ENCODE measurements at places on chromosomes 4 and X.

DNA sequence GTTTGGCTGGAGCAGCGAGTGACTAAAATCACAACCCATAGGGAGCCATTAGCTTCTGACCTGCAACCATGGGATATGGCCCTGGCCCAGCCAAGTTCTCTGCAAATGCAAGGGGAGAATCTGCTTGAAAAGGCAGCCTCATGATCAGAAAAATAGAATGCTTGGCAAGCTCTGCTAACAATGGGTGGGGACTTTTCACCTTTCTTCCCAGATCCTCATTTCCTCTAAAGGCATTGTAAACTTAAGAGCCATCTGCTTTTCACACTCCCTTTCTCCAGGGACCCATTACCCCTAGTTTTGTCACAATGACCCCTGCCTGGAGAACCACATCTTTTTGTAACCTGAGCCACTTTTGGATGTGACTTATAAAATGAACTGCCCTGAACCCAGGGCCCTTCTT is 104.3 kb downstream of the PARM1 start:
- no peak for DNase-seq

- peak; percentile 31 for DNase-seq
These were observed 203.6 kb upstream of the AGTR2 start for GRCh38 chrX:115966920-115967319.

DNA sequence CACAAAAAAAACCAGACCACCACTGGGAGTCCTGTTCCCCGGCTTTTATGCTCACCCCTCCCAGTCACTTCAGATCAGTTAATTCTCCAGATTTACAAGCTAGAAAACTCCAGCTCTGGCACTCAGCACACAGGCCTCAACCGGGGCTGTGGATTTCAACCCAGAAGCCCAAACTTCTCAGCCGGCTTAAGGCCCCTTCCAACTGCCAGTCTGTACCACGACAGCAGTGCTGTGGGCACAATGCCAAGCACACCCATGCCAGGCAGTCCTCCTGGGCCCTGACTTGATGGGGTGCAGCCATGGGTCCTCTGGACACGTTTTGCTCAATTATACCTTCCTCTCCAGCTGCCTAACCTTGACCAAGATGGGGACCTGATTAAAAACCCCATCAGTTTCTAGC is 12.2 kb downstream of the SOD3 start:
- DNase-seq: no peak

DNA sequence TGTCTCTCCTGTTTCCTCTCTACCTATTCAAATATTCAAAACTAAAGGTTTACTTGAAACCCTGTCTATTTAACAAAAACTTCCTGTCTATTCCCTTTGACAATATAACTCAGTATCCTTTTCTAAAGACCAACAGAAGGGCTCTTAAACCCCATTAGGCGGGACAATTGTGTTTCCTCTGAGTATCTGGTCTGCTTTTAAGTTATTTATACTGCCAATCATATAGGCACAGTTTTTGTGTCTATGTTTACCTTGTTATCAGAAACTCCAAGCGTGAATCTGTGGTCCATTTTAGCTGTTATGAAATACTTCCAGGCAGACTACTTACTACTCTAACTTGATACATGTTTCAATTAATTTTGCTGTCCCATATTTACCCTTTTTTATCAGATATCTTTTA is 350.0 kb upstream of the CTSO start:
- no peak for DNase-seq

- DNase-seq: no peak
These were observed 40.2 kb upstream of the NKX3-2 start for GRCh38 chr4:13584481-13584880.

- no peak for DNase-seq
These were observed 6.4 kb downstream of the PPEF2 start for GRCh38 chr4:75895744-75896314.

GRCh38 chr4:3311489-3312171 is 18.8 kb downstream of the RGS12 start:
- DNase-seq: no peak

GRCh38 chr4:185504098-185505047 is 30.9 kb downstream of the PDLIM3 start:
- peak; percentile 64 for DNase-seq

Measured in mucosa of gallbladder (tissue), 1 donor.